ENCODE measurements at places on chromosomes 7 and 10.

GRCh38 chr7:77242554-77242953, 42.9 kb upstream of the FGL2 start:
- no peak for DNase-seq

GRCh38 chr7:116239434-116239833, 29.1 kb downstream of the TES start:
- DNase-seq = no peak

DNA sequence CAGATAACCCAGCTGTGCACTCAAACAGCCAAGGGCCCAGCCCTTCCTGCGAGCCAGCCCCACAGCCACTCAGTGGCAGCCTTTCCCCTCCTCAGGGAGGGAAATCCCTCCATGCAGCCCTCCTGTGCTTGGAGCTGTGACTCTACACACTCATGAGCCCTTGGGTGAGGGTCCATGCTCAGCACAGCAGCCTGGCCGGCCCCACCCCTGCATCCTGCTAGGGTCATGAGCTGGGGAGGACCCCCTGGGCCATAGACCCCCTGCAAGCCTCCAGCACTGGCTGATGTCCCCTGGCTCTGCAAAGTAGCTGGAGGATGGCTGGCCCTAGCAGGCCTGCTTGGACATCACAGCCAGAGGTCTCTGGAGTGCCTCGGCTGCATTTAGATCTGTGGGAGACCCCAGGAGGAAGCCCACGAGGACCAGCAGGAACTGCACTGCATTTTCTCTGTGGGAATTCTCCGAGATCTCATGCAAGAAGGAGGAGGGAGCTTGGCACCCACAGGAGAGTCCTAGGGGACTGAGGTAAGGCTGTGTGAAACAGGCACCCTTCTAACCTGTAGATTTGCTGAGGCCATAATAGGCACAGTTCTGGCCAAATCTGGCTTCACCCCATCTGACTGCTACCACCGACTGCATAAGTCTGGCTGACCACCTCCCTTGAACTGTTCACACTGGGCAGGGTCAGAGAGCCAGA, 17.4 kb downstream of the TMEM273 start:
- no peak for DNase-seq

DNA sequence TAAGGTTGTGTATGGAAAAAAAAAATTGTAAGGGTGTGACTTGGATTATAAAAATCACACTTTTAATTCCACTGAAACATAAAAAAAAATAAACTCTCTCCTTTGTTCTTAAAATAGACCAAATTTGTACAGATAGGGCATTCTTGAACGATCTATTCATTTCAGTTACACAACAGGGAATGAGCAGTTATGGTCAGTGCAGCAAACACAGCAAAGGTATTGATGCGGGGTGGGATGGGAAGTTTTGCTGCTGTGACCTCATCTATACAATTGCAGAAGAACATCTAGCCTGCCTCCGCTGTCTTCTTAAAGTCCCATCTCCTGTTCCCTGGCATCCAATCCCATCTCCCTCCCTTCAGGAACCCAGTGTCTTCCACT, 580.2 kb downstream of the SUGCT start:
- DNase-seq = no peak

DNA sequence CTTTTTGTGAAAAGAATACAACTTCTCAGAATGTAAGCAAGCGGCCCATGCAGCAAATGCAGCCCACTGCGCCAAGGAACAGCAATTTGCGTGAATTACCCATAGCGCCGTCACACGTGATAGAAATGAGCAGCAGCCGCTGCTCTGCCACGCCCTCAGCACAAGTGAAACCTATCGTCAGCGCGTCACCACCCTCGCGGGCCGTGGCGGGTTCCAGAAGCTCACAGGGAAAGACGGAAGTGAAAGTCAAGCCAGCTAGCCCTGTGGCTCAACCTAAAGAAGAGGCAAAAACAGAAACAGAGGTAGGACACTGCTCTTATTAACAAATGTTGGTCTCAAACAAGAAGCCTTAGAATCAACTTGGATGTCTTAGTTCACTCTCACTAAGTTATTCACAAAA, 70.5 kb downstream of the SHH start:
- DNase-seq = no peak

GRCh38 chr7:34275624-34276023, 370.3 kb downstream of the BMPER start:
- no peak for DNase-seq

DNA sequence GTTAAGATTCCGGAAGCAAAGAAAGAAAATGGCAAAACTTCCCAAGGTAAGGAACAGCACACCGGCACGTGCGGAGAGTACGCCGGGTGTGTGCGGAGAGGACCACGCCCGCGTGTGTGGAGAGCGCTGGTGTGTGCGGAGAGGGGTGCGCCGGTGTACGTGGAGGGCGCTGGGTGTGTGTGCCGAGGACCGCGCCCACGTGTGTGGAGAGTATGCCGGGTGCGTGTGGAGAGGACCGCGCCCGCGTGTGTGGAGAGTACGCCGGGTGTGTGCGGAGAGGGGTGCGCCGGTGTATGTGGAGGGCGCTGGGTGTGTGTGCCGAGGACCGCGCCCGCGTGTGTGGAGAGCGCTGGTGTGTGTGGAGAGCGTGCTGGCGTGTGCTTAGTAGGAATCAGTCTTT, 48.6 kb upstream of the DPYSL4 start:
- no peak for DNase-seq

GRCh38 chr7:39459636-39460035, 106.6 kb upstream of the YAE1 start:
- DNase-seq = no peak

Measured in effector CD4-positive, alpha-beta T cell (primary cell).